Osteoblast (primary cell): ENCODE measurements at places on chromosomes 6 and 20. TPM values are rescaled to one million over a fixed set of nuclear protein-coding genes. Genes with fewer than 3 reads are reported as not detected.

DNA sequence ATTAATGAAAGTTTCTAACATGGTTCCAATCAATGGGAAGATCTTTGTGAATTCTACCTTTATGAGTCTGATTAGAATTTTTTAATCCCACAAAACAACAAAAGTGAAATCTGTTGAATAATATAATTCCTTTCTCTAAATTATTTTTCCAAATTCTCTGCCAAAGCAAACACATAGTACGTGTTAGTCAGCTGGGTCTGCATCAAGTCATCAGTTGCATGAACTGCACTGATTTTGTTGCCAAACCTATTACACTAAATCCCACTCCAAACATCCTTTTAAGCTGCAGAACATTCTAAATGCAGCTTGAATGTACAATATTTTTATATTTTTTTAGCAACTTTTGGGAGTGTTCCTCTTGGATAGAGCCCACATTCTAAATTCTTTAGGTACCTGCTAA is 199.0 kb upstream of the HSF2 start:
- DNase-seq: peak; percentile 60

GRCh38 chr6:80215063-80215462 is 108.6 kb downstream of the BCKDHB start:
- no peak for DNase-seq

DNA sequence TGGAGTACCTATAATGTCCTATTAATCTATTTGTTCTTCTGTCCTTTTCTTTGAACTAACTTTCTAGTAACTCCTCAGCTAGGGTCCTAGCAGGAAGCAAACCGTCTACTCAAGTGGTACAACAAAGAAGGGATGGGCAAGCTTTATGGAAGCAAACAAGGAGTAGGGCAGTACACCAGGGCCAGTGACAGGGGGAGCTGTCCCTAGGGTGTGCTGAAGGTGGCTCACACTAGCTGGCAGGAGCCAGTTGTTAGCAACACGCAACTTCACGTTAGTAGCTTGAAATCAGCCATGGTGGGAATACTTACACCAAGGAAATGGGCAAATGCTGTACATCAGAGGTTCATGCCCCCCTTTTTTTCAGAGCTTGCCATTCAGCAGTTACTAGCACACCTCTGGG is 74.0 kb upstream of the EYA2 start:
- DNase-seq: no peak

GRCh38 chr6:5128351-5128750 is 43.2 kb downstream of the PPP1R3G start:
- DNase-seq: no peak

DNA sequence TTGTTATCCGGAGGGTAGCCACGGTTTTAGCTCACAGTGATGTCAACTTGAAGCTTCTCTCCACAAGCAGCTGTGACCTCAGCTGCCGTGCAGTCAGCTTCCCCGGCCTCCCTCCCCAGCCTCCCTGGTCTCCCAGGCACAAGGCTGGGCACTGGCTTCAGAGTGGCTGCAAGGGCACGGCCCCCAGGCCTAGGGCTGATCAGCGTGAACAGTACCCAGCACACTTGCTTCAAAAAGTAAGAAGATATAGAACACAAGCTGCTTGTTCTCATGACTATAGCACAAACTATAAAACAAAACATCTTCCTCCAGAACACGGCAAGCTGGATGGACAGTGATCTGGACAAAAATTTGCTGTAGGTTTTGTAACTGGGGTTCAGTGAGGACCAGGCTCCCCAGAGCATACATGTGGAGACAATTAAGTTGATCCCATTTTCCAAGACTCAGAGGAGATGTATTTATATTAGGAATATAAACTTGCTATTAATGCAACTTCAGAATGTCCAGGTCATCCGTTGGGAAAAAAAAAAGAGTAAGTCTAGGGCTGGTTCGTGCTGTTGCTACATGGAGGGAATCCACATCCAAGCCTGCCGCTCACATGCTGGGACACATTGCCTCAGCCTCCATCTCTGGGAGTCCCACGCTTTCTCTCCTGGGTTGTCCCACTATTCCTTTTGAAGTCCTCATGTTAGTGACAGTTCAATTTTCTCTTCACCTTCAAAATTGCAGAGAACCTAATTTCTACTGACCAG is 199.4 kb upstream of the THBS2 start:
- DNase-seq: no peak

GRCh38 chr20:8322662-8323217 is 190.7 kb downstream of the PLCB1 start:
- no peak for DNase-seq

DNA sequence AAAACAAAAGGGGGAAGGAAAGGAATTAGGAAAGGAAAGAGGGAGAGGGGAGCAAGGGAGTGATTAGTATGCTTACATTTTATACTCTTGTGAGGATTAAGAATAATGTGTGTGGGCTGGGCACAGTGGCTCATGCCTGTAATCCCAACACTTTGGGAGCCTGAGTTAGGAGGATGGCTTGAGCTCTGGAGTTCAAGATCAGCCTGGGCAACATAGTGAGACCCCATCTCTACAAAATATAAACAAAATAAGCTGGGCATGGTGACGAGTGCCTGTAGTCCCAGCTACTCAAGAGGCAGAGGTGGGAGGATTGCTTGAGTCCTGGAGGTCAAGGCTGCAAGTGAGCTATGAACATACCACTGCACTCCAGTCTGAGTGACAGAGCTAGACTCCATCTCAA is 47.0 kb downstream of the SHLD1 start:
- DNase-seq: no peak

- no peak for DNase-seq
Measured at GRCh38 chr6:93550551-93551276, 131.4 kb upstream of the EPHA7 start.

GRCh38 chr6:76982476-76983199 is 480.7 kb downstream of the HTR1B start:
- no peak for DNase-seq

GRCh38 chr6:138443979-138444378 is 40.0 kb downstream of the HEBP2 start:
- no peak for DNase-seq

DNA sequence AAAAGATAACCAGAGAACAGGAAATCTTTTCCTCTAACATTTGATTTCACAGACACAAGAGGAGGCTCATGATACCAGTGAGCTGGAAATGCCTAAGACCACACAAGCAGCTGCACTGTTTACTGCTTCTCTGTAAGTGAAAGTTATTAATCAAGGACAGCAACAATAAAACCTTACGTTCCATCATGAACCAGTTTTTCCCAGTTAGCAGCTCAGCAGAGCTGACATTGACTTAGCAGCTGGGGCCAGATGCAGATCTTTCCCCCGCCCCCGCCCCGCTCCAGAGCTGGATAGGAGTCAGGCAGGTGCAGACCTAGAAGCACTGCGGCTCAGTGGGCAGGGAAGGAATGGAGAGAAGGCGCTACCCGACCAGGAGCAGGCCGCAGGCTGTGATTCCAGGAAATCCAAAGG is 275.2 kb downstream of the GMDS start:
- no peak for DNase-seq

DNA sequence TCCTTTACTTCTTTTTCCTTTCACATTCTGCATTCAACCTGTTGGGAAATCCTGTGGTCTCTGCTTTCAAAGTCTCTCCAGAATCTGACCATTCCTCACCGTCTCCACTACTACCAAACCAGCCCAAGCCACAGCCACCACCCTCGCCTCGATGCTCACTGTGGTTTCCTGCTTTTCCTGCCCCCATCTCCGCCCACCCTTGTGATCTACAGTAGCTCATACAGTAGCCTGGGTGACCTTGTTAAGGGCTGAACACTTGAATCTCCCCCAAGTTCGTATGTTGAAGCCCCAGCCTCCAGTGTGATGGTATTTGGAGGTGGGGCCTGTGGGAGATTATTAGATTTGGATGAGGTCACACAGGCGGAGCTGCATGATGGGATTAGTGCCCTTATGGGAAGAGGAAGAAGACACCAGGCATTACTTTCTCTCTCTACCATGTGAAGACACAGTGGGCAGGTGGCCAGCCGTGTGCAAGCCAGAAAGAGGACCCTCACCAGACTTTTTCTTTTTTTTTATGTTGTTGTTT is 189.0 kb upstream of the UST start:
- peak; percentile 62 for DNase-seq

- DNase-seq: no peak
Measured at GRCh38 chr20:17491041-17491440, 40.1 kb downstream of the BFSP1 start.

DNA sequence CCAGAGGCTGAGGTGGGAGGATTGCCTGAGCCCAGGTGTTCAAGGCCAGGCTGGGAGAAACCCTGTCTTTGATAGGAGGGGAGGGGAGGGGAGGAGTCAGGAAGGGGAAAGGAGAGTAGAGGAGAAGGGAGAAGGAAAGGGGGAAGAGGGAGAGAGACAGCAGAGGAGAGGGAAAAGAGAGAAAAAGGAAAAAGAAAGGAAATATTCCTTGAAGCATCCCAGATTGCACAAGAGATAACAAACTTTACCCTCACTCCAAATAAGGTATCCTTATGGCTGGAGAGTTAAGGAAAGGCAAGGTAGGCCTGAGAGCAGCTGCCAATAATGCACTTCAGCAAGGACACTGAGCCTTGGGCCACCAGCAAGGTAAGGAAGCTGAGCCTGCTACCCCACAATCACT is 166.3 kb upstream of the SLC22A16 start:
- DNase-seq: no peak

DNA sequence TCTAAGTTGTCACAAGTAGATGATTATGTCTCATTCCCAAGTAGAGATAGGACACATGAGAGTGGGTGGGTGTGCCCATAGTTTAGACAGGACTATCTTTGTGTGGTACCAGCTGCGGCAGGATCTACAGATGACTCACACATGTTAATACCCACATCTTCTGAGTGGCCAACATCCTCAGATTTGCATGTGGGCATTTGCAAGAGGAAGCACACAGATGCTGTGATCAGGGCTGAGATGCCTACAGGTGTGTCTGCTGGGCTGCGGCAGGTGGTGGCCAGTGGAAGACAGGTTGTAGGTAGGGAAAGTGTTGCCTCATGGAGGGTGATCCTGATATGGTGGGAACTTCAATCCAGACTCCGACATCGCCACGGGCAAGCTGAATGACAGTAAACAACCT is 50.8 kb downstream of the UTRN start:
- DNase-seq: no peak

GRCh38 chr20:726160-726559 is 42.1 kb downstream of the SLC52A3 start:
- DNase-seq: peak; percentile 92

DNA sequence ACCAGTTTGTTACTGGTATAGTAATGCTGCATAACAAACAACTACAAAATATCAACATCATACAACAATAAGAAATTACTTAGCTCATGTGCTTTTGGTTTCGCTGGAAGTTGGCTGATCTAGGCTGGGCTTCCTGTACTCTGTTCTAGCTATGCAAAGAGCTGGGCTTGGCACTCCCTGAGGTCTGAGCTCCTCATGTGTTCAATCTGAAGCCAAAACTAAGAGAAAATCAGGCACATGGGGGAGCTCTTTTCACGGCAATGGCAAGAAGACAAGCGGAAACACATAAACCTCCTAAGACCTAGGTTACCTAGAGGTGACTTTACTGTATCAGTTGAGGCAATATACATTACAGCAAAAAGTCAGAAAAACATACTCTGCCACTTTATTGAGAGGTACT is 574.2 kb downstream of the KHDRBS2 start:
- no peak for DNase-seq

DNA sequence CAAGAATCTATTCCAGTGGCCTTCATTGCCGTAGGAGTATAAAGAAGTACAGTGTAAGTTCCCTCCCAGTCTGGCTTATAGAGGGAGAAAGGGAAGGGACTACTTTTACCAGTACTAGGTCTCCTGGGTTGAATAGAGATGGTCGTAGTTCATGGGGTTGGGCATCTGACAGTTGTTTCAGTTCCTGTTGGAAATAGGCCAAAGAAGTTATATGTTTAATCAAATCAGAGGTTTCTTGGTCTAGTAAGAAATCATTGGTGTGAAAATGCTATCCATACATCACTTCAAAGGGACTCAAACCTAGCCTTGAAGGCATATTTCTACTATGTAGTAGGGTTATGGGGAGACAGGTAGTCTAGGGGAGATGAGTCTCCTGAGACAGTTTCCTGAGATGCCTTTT is 45.6 kb upstream of the MAN1A1 start:
- DNase-seq: peak; percentile 32

- DNase-seq: no peak
Measured at GRCh38 chr20:44527716-44528199, 5.9 kb upstream of the SERINC3 start.

DNA sequence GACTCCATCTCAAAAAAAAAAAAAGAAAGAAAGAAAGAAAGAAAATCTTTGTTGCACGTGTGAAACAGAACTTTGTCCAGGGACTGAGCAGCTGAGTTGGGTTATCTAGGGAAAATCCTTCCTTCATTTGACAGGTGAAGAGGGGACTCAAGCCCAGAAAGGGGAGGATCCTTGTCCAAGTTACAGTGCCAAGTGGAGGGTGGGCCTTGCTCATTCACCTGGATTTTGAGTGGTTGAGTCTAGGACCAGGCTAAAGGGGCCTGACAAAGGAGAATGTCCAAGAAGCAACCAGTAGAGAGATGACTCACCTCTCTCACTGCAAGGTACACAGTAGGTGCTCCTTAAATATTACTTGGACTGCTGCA is 2.7 kb downstream of the TGIF2 start:
- peak; percentile 64 for DNase-seq

GRCh38 chr6:107868867-107869611 is 44.9 kb upstream of the SCML4 start:
- DNase-seq: no peak

DNA sequence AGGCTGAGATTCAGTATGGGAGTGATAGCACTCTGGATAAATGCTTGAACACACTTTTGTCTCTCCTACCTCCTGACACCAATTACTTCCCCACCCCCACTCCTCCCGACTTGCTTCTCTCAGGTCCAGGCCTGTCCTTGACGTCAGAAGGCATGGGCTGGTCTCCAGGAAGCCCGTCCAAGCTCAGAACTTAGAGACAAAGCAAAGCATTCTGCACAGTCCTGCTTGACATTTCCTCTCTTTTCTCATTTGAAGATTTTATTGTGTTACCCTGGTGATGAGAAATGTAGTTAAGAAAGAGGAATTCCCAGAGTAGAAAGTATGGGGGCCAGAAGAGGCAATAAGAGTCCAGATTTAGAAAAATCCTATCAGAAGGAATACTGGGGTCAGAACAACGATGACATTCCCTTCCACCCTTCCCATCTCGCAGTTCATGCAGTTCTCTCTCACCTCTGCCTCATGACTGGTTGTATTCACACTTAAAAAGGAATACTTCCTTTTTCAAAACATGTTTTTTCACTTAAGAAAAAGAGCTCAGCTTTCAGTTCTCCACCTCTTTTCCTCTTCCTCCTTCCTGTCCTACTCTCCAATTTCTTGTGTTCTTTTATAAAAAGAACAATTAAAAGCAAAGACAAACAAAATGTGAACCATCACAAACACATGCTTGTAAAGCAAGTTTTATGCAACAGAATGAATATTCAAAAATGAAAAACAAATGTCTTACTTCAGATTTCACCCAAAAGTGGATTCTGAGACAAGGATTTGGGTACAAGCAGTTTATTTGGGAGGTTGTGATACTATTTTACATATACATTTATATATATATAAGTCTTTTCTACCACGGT is 18.5 kb upstream of the FAM184A start:
- DNase-seq: peak; percentile 23

Gene CDS2
- 25.3 and 26.2 TPM in 2 replicates for total RNA-seq

Gene TP53TG5
- not detected in 2 replicates for total RNA-seq

Gene BTNL2
- total RNA-seq: not detected in 2 replicates

Gene MLN
- not detected in 2 replicates for total RNA-seq

Gene PDE10A
- total RNA-seq: 3.3 and 3.5 TPM in 2 replicates

Gene PRRC2A
- total RNA-seq: 49.2 and 52.2 TPM in 2 replicates

Gene CTCFL
- not detected in 2 replicates for total RNA-seq

Gene KCNG1
- total RNA-seq: 13.6 and 16.3 TPM in 2 replicates

Gene PRPH2
- 3.3 and 3.8 TPM in 2 replicates for total RNA-seq

Gene NT5E
- 219 and 280 TPM in 2 replicates for total RNA-seq

Gene SLC22A23
- total RNA-seq: 16.2 and 18.1 TPM in 2 replicates

Gene CLDN20
- total RNA-seq: not detected in 2 replicates

Gene SLC16A10
- total RNA-seq: under 0.01 TPM in 1 of 2 replicates, not detected in the other
